ENCODE measurements at places on chromosomes 16 and 17.
A peak's percentile ranks its signal among the peaks of the same experiment; 100 is the strongest.

GRCh38 chr17:47946929-47947397 is 5.6 kb downstream of the PNPO start:
- no peak for DNase-seq

DNA sequence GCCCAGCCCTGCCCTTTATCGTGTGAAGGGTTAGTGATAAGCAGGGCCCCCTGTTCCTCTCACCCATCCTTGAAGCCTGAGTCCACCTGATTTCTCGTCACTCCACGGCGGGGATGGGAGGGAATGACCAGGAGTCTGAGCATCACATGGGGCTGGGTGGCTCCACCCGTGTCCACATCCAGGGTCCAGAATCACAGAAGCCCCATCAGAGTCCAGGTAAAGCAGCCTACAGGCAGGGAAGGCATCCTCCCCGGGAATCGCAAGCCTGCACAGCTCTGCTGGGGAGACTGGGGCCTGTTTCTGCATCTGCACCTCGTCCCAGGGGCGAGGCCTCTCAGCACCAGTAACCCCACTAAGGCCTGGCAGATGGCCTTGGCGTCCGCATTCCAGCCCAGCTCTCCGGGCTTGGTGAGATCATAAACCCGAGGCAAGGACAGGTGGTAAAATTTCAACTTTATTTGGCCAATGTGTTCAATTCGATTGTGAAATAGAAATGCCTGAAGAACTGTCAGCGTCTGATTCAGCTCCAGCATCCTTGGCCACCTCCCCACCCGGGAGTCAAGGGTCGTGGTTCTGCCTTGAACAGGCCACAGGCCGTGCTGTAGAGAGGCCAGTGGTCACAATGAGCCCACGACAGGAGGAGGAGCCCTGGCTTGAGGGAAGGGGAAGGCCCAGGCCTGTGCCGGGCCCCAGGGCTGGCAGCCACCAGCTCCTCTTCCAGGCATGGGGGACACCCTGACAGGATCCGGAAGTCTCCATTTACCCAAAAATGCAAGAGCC is 8.1 kb upstream of the PPP1R27 start:
- no peak for DNase-seq

DNA sequence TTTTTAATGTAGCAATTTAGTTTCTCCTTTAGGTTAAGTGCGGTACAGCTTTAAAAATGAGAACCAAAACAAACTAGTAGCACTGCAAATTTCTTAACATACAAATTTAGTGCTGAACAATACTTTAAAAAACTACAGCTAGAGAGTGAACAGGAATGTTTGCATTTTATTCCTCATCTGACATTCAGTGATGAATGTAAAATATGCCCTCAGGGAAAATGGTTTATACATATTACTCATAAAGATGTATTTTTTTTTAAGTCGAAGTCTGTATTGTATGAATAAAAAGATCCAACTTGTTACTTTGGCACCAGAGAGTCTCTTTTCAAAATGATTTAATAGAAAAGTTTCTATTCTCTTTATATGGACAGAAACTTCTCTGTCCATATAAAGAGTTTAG is 96.8 kb downstream of the BRIP1 start:
- no peak for DNase-seq

GRCh38 chr16:11094075-11094856 is 149.9 kb downstream of the CLEC16A start:
- DNase-seq, result no peak

- DNase-seq, result no peak
These were observed 243.3 kb downstream of the MSI2 start for GRCh38 chr17:57499648-57500049.

GRCh38 chr17:77326076-77326591 is 185.4 kb downstream of the SEC14L1 start:
- DNase-seq, result no peak

DNA sequence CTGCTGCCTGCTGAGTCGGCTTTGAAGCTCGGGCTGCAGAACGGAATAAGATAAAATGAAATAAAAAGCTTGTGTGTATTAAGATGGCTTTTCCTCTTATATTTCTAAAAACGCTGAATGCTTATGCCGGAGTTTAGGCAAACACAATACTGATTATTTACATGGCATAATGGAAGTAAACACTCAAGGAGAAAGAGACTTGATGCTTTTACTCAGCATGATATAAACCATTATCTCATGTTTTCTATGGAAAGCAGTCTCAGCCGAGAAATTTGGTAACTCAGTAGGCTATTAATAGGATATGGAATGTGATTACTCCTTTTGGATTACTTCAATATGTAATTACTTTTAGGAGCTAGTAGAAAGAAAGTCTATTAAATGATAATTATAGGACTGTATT is 153.3 kb downstream of the CDH11 start:
- DNase-seq, result no peak

DNA sequence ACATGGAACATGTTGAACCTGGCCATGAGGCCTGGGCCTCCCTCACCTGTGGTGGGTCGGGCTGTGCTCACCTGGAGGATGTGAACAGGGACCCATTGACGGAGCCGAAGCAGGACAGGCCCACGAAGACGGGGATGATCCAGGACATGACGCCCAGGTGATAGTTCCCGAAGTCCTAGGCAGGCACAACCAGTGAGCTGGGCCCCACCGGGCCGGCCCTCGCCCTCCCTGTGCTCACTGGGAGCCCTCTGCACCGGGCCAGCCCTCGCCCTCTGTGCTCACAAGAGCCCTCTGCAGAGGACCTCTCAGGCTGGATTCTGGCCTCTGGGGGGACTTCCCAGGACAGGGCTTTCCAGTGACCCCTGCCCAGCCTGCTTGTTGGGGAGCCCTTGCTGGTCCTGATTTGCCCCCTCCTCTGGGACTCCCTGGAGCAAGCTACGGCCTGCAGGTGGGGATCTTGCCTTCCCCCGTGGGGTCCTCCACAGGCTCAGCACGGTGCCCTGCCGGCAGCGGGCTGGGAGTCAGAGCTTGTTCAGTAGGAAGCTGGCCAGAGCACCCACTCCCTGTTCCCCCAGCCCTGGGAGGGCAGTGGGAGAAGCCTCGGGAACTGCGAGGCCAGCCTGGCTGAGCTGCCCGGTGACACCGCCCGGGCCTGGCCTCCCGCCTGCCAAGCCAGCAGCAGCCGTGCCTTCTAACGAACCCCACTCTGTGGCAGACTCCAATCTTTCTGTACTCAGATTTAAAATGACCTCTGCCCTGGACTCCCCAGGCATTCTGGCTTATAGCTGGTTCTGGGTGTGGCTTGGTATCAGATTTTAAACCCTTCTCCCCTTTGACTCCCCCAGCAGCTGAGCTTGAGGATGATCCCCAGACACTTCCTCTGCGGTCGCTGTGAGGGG is 30.4 kb downstream of the SLC7A5 start:
- DNase-seq, result no peak

DNA sequence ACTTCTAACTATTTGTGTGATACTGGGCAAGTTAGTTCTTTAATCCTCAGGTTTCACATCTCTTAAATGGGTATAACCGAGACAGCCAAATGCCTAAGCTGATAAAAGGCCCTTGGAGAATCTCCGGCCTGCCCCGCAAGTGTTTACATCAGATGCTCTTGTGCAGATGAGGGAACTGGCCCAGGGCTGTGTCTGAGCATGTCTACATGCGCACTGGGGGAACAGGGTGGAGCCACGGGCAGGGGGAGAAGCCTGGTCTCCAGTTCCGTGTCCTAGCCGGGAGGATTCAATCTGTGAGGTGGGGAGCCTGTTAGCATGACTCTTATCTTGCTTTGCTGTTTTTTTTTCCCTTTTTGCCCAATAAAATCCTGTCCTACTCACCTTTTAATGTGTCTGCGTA is 222.9 kb downstream of the CDH8 start:
- peak; percentile 59 for DNase-seq
